Activated CD4-positive, alpha-beta memory T cell treated with anti-CD3 and anti-CD28 coated beads for 36 hours (primary cell): ENCODE measurements at places on chromosomes 2 and 18. TPM values are rescaled to one million over a fixed set of nuclear protein-coding genes. Genes with fewer than 3 reads are reported as not detected.

CXCR1 gene
- not detected for total RNA-seq

TEKT4 gene
- not detected for total RNA-seq

SLC4A5 gene
- 3.1 TPM for total RNA-seq

SCN9A gene
- total RNA-seq, result not detected

CRYBA2 gene
- total RNA-seq, result not detected

GLB1L gene
- 4.9 TPM for total RNA-seq

DYNAP gene
- total RNA-seq, result not detected

CCDC178 gene
- not detected for total RNA-seq

DNA sequence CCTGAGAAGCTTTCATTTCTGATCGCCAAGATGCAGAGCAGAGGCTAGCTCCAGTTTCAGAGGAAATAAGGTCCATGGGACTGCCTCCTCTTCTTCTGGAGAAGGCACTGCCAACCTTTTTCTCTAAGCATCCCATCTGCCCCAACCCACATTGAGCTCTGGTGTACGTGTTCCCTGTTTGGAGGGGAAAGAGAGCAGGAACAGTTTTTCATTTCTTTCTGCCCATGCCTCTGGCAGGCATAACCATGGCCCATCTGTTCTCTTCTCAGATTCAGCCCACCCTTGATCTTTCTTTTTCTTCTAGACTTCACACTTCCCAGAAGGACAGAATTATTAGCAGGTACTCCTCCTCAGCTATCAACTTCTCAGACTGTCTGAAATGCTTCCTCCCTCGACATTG lies 1110.3 kb upstream of the KLHL29 start:
- no peaks in the 10 kb centered on the region for H3K27me3 ChIP-seq
- DNase-seq, result no peak
- no peak overlapping the region for H3K4me3 ChIP-seq
- H3K4me1 ChIP-seq, result no peaks in the 10 kb centered on the region

DNA sequence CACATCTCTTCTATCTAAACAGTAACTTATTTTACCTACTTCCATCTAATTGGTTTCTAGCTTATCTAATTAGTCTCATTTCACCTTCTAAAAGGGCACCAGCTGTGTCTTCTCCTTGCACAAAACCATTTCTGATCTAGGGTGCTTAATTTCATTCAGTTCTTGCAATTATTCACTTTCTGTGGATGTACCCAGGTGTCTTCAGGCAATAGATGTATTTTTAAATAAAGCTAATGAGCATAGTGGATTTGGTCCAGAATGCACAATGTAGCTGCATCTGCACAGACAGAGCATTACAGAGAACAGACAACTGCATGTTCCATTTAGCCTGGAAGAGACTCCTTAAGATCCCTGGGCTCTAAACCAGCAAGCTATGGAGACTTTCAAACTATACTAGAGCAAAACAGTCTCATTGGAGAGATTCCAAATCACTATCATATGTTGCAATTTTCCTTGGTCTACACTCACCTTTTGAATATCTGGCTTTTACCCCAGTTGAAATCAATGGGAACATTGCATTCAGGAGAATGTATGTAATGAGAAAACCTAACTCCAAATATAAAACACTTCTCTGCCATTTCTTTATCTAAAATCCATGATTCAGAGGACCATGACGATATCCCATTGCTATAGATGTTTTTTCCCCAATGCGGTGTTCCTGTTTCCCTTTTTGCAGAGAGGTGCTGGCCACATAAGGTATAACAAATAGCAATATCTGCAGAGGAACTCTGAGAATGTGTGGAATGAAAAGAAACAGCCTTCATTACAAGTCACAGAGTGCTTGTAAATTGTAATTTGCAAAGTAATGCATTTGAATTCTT lies 3.5 kb upstream of the RFX8 start:
- H3K36me3 ChIP-seq, result no peaks in the 10 kb centered on the region
- H3K4me3 ChIP-seq, result no peak overlapping the region
- H3K4me1 ChIP-seq, result peaks cover 13% of the 10 kb centered on the region
- no peak overlapping the region for H3K27ac ChIP-seq

DNA sequence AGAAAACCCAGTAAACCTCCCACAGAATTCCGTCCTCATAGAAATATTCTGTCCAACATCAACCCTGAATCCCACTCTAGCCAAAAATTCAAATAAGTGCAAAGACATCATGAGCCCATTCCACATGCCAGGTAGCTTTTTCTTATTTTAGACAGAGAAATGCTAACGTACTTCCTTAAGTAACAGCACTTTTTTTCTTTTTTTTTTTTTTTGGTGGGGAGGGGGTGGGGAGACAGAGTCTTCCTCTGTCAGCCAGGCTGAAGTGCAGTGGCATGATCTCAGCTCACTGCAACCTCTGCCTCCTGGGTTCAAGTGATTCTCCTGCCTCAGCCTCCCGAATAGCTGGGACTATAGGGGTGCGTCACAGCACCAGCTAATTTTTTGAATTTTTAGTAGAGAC lies 45.5 kb downstream of the ANKRD44 start:
- no peaks in the 10 kb centered on the region for H3K27me3 ChIP-seq
- peaks cover 5% of the 10 kb centered on the region for H3K36me3 ChIP-seq
- H3K4me3 ChIP-seq, result no peak overlapping the region
- peak overlapping the region; percentile 90 for H3K27ac ChIP-seq
- DNase-seq, result no peak
- H3K4me1 ChIP-seq, result peaks cover 90% of the 10 kb centered on the region

DNA sequence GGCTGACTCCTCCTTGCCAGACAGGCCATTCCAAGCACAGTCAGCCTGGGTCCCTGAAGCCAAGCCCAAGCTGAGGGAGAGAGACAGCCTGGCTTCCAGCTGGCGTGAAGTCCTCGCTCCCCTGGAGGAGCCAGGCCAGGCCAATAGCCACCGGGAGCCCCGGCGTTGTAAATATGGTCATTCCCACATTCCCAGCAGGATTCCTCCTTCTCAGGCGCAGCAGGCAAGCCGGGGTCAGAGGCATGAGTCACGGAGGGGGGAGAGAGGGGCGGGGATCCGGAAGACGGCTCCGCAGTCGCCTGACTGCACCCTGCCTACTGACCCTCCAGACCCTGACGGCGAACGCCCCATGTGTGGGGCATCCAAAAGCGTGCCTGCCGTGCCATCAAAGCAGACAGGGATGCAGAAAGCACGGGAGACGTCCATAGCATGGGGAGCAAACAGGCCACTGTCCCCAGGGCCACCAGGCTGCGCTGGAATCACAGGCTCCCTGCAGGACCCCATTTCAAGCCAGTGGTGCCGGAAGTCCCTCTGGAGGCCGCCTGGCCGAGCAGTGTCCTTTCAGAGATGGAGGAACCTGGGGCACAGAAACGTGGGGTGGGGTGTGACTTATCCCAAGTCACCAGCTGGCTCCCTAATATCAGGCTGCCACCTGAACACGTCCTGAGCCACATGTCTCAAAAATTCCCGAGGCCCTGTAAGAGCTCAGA lies 48.2 kb downstream of the TWIST2 start:
- H3K4me1 ChIP-seq, result no peaks in the 10 kb centered on the region
- no peaks in the 10 kb centered on the region for H3K36me3 ChIP-seq
- no peak overlapping the region for H3K4me3 ChIP-seq
- no peak for DNase-seq

- H3K4me3 ChIP-seq, result no peak overlapping the region
Measured at GRCh38 chr2:74416778-74417177, 4.6 kb downstream of the C2orf81 start.

- no peak overlapping the region for H3K4me3 ChIP-seq
- peaks cover 55% of the 10 kb centered on the region for H3K36me3 ChIP-seq
- peaks cover 69% of the 10 kb centered on the region for H3K4me1 ChIP-seq
- peak; percentile 46 for DNase-seq
- no peak overlapping the region for H3K27ac ChIP-seq
Measured at GRCh38 chr2:230762317-230762896, 49.8 kb downstream of the CAB39 start.

GRCh38 chr18:23037646-23038045 lies 97.6 kb upstream of the CABLES1 start:
- no peak for DNase-seq
- H3K36me3 ChIP-seq, result no peaks in the 10 kb centered on the region
- no peaks in the 10 kb centered on the region for H3K4me1 ChIP-seq
- H3K27me3 ChIP-seq, result no peaks in the 10 kb centered on the region

DNA sequence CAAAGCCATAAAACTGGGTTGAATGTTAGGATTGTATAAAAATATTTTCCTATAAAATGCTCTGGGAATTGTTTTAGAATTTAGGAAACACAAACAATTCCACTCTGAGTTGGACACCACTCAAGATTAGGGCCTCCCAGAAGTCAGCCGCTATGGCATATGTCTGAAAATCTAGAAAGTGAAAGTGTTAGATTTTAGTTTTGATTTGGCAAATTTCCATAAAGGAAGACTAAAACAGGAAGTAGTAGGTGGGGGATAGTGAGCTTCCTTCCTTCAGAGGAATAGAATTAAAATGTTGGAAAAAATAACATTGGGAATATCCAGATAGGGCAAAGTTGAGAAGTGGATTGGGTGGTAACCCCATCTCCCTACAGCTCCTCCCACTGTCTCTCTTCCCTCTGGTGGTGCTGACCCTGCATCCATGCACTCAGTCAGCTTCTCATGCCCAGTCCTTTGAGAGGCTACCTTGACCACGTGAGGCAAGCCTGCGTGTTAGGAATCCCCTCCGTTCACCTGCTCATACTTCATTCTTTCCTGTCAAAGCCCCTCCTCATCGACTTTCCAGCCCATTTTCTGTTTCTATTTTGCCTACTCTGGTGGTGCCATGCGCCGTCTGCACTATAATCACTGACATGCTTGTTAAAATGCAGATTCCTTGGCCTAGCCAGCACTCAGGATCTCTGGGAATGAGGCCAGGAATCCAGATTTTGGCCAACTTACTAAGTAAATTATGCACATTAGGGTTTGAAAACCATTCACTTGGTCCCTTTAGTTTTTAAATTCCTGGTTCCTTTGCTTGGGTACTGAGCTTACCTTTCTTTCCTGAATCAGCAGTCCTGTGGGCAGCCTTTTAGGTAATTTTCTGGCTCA lies 83.5 kb downstream of the POLE4 start:
- no peaks in the 10 kb centered on the region for H3K4me1 ChIP-seq
- no peak for DNase-seq
- H3K36me3 ChIP-seq, result no peaks in the 10 kb centered on the region
- no peak overlapping the region for H3K27ac ChIP-seq
- no peak overlapping the region for H3K4me3 ChIP-seq
- no peaks in the 10 kb centered on the region for H3K27me3 ChIP-seq

DNA sequence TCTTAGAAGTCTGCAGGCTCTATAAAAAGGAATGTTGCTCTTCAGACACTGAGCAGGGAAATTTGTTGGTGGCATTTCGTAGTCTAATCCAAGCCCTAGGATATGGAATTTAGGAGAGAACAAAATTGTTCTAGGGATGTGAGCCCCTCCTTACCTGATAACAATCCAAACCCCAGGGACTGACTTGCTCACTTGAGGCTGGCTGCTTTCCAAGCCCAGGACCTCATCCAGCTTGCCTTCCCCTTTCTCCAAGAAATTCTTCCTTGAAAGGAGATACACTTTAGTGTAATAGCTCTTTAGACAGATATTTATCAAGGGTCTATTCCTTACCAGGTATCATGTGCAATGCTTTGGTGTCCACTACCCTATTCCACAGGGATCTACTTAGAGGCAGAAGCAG lies 279.8 kb downstream of the C1D start:
- H3K27ac ChIP-seq, result no peak overlapping the region
- no peaks in the 10 kb centered on the region for H3K27me3 ChIP-seq
- no peak overlapping the region for H3K4me3 ChIP-seq
- no peak for DNase-seq
- no peaks in the 10 kb centered on the region for H3K4me1 ChIP-seq

DNA sequence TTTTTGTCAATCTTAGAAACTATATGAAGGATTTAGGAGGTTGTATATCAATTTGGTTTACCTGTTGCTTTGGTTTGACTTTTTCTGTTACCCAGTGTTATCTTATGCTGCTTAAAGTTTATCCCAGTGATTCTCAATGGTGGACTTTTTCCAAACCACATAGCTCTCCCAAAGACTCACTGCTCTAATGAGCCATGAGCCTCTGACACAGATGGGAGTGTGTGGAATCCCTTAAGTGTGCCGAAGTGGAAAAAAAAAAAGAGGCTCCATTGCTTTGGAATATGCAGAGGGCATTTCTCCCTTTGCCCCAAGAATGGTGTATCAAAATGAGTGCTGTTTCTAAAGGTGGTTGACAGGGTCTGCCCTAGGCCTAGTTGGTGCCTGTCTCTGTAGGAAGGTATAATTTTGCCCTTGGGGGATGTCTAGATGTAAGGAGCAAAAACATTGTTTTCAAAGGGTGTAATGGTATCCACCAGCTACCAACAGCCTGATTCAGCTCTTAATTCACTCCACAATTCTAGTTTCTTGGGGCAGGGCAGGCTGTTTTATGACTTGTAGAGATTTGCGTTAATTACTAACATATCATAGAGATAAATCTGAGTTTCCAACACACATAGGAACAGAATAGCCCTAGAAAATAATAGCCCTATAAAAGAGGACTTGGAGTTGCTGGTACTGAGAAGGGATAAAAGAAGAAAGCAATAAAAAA lies 64.3 kb upstream of the CYP26B1 start:
- H3K27ac ChIP-seq, result no peak overlapping the region
- no peaks in the 10 kb centered on the region for H3K27me3 ChIP-seq
- peaks cover 4% of the 10 kb centered on the region for H3K36me3 ChIP-seq
- DNase-seq, result no peak
- H3K4me3 ChIP-seq, result no peak overlapping the region

GRCh38 chr2:164069540-164069939 lies 333.7 kb upstream of the FIGN start:
- no peaks in the 10 kb centered on the region for H3K27me3 ChIP-seq
- no peak overlapping the region for H3K27ac ChIP-seq
- DNase-seq, result no peak
- no peaks in the 10 kb centered on the region for H3K4me1 ChIP-seq
- no peak overlapping the region for H3K4me3 ChIP-seq
- no peaks in the 10 kb centered on the region for H3K36me3 ChIP-seq

DNA sequence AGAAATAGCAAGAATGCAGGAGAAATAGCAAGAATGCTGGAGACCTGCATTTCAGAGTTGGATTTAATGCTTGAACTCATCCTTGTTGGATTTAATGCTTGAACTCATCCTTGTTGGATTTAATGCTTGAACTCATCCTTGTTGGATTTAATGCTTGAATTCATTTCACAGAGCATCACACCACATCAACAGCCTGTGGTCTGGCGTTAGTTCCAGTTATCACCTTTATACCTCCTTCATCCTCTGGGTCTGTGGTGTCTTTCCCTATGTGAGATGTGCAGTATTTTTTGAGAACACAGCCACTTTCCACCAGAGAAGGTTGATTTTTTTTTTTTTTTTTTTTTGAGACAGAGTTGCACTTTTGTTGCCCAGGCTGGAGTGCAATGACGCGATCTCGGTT lies 546.4 kb upstream of the SOX11 start:
- no peak for DNase-seq
- no peak overlapping the region for H3K4me3 ChIP-seq
- no peaks in the 10 kb centered on the region for H3K27me3 ChIP-seq
- H3K36me3 ChIP-seq, result no peaks in the 10 kb centered on the region
- H3K27ac ChIP-seq, result no peak overlapping the region
- no peaks in the 10 kb centered on the region for H3K4me1 ChIP-seq

GRCh38 chr2:214310319-214310718 lies 100.5 kb upstream of the VWC2L start:
- H3K4me1 ChIP-seq, result no peaks in the 10 kb centered on the region
- no peaks in the 10 kb centered on the region for H3K36me3 ChIP-seq
- no peak overlapping the region for H3K27ac ChIP-seq
- H3K4me3 ChIP-seq, result no peak overlapping the region
- DNase-seq, result no peak
